Cerebellar nuclear complex (tissue), 1 donor: ENCODE measurements at places on chromosomes 1 and 21.

GRCh38 chr1:97050506-97050905 is 328.9 kb downstream of the PTBP2 start:
- no peak for DNase-seq

GRCh38 chr1:38463074-38463473 is 396.5 kb downstream of the RRAGC start:
- DNase-seq: no peak

DNA sequence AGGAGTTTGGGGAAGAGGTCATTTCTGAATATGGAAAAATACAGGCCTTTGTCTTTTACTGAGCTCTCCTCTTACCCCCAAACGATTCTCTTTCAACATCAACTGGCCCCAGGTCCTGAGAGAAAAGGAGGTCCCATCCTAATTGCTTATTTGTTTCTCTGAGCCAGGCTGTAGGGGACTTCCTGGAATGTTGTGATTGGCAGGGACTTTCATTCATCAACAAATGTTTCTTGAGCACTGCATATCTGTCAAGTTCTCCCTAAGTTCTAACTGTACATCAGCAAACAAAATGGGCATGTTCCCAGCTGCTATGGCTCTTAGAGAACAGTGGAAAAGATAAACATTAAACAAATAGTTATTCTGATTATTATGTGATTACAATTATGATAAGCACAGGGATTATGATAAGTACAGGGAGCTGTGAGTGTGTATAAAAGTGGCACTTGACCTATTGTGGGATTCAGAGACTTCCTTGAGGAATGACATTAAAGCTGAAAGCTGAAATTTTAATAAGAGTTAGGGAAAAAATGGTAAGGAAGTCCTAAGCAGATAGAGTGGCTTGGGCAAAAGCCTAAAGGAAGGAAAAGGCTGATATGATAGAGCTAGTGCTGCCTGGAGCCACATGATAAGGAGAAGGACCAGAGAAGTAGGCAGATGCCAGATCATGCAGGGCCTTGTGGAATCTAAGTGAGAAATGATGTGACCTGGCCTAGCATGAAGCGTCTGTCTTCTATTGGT is 11.6 kb downstream of the GPX7 start:
- no peak for DNase-seq

DNA sequence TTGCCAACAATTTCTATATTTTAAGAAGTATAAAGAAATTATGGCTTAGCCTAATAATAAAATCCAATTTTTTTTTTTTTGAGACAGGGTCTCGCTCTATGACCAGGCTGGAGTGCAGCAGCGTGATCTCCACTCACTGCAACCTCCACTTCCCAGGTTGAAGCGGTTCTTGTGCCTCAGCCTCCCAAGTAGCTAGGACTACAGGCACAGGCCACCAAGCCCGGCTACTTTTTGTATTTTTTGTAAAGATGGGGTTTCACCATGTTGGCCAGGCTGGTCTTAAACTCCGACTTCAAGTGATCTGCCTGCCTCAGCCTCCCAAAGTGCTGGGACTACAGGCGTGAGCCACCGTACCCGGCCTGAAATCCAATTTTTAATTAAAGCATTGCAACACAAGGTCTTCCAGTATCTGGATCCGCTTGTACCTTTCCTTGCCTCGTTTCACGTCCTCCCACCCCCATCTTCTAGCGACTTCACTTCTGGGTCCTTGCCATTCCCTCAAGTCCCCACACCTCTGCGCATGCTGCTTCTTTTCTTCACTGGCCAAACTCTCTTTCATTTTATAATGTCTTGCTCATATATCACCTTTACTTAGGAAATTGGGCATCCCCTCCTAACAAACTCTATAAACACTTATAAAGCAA is 2.3 kb downstream of the FUBP1 start:
- DNase-seq: no peak

GRCh38 chr1:1890506-1891348 is at the start of gene GNB1:
GNB1 (minus strand) TSS chr1:1891087; CDS start chr1:1825453, 65,634 bp downstream.
- peak; percentile 34 for DNase-seq

GRCh38 chr1:109783436-109783835 is 19.7 kb upstream of the EPS8L3 start:
- no peak for DNase-seq

GRCh38 chr1:176801514-176802020 is 338.6 kb downstream of the PAPPA2 start:
- no peak for DNase-seq

DNA sequence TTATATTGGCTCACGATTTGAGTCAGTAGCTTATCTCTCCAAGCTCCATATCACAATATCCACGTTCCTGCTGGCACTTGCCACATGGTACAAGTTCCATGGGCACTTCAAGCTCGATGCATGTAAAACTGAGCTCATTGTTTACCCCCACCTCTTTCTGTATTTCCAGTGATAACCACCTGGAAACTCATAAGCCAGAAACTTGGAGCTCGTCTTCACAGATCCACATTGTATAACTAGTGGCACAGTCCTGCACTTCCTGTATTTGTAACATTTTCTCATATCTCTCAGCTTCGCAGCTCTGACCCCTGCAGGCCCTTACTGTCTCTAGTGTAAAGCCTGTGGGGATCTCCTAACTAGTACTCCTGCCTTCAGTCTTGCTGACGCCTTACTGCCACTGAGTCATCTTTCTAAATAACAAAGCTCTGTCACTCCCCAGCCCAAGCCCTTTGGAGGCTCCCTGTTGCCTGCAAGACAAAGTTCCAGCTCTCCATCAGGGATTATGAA is 6.5 kb upstream of the C2CD4D start:
- DNase-seq: no peak

DNA sequence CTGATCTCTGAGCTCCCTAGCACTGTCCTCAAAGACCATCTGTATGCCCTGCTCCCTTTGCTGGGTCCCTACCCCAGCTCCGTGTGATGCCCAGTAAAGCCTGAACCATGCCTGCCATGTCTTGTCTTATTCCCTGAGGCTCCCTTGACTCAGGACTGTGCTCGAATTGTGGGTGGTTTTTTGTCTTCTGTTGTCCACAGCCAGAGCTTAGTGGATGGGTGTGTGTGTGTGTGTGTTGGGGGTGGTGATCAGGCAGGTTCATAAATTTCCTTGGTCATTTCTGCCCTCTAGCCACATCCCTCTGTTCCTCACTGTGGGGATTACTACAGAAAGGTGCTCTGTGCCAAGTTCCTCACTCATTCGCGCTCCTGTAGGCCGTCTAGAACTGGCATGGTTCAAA is 5.7 kb downstream of the GSTM5 start:
- DNase-seq: no peak

- DNase-seq: no peak
Observed at GRCh38 chr1:179591592-179592580, at the start of gene TDRD5. TDRD5 (plus strand) TSS chr1:179591832; CDS start chr1:179592616, 784 bp downstream.

- DNase-seq: no peak
Observed at GRCh38 chr1:157490467-157491165, 61.7 kb downstream of the FCRL5 start.

- DNase-seq: no peak
Observed at GRCh38 chr1:47662068-47662467, 224.2 kb downstream of the FOXD2 start.

- DNase-seq: no peak
Observed at GRCh38 chr1:7942214-7942921, 1.7 kb upstream of the TNFRSF9 start.

GRCh38 chr1:209103092-209103491 is 480.4 kb upstream of the CAMK1G start:
- no peak for DNase-seq

GRCh38 chr21:25970254-25970930 is 200.2 kb downstream of the APP start:
- no peak for DNase-seq

DNA sequence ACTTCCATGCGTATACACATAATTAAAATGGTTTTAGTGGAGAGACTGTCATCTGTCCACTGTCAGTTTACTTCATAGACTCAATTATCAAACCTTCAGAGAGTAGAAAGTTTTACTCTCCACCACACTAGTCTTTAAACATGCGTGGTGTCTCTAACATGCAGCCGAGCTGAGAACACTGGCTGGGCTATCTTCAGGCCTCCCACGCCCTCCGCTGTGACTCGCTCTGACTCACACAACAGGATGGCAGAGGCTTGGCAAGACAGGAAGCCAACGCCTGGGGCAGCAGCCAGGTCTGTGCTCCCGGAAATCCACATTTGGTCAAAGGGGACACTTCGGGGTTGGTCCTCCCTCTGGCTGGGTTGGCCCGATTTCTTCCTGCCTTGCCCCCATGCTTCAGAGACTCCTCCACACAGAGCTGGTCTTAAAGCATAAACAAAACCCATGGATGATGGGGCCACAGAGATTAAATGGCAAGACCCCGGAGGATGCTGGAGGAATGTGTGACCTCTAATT is 22.7 kb upstream of the IFNGR2 start:
- DNase-seq: no peak

GRCh38 chr1:210251680-210252490 is 19.3 kb downstream of the SERTAD4 start:
- no peak for DNase-seq

DNA sequence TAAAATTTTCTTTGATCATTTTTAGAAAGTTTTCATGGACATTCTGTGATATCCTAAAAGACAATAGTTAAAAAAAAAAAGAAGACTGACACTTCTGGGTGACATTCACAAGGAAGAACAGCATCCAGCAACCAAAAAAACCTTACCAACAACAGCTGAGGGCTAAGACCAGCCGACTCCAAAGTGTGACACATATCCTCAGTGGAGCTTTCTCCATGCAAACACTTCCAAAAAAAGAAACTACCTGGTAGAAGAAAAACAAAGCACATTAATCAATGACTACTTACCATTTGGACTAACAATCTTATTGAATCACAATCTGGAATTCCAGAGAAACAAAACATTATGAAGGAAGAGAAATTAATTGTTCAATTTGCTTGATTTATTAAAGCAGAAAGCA is 88.2 kb downstream of the IARS2 start:
- no peak for DNase-seq

DNA sequence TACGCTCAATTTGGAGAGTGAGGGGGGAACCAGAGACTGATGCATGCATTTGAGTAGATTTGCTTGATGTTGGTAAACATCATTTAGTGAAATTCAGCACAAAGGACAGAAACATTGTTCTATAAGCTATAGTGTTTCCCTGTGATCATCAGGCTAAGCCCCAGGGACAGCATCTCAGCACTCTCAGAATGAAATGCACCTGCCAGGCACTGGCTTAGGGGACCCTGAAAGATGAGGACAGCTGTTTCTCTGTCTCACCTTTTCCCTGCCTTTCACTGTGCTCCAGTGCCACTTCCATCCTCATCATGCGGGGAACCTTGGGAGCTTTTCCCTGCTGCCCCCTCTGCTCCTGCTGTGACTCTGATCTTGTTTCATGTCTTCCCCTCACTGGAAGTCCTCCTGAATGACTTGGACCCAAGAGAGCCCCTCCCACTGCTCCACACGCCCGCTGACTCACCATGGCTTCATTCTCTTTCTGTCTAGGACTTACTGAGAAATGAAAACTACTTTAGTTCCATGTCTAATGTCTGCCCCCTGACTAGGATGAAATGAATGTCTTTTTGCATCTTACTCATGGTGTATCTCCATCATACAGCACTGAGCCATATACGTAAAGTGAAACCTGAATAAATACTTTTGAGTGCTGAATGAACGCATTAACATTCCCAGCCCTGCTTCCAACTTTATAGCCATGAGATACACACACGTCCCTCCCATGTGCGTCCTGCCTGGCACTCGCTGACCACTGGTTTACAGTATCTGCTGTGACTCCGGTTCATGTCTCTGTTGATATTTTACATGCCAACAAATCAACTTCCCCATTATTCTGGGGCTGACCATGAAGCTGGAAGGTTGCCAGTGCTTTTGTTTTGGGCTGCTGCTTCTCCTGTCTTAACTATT is 182.0 kb downstream of the PCP4 start:
- no peak for DNase-seq

DNA sequence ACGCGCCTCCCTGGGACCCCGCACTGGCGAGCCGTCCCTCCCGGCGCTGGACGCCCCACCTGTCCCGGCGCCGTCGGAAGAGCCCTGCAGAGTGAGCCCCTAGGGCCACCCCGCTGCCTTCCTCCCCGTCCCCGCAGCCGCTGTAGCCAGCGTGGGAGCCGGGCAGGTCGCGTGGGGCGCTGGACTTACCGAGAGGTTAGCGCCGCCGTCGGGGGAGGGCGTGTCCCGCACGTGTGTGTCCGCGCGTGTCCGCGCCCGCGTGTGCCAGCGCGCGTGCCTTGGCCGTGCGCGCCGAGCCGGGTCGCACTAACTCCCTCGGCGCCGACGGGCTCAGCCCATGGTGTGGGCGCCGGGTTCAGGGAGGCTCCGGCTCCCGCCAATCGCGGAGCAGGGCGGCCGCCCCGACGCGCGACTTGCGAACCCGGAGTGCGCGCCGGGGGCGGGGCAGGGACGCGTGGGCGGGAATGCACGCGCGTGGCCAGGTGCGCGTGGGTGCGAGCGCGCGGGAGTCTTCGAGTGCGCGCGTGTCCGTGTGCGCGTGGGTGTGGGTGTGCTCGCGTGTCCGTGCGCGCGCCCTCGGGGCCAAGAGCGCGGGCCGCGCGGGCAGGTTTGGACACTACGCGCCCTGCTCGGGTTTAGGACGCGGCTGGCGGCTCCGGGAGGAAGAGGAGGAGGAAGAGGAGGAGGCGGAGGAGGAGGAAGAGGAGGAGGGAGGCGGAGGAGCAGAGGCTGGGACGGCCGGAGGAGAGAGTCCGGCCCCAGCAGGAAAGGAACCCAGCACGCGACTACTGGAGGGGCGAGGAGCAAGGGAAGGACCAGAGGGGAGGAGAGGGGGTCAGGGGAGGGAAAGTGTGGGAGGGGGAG is 145.2 kb upstream of the ETS2 start:
- DNase-seq: no peak

DNA sequence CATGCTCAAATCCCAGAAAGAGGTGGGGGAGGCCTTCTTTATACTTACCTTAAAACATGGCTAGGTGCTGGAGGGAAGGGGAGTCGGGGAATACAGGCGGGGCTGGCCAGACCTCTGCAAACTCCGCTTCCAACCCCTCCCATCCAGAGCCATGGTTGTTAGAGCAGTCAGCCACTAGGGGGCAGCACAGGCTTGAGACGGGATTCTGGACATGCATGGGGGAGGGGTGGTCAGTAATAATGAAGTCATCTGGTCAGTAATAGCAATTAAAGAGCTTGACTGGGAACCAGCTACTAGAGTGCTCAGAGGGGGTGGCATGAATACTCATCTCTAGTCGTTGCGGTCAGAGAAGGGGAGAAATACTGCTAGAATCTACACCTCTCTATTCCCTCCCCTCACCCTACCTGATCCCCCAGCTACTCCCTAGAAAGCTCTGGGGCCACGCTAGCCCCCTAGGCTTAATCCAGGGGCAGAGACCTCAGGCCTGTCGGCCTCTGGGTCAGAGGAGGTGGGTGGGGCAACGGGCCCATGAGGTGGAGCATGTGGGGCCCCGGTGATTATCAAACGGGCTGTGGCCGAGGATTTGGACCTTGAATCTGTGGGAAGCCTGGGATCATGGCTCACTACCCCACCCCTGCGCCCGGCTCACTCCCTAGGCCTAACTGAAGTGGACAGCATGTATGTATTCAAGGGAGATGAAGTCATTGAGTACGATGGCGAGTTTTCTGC is 2.9 kb downstream of the CASQ1 start:
- peak; percentile 89 for DNase-seq

- no peak for DNase-seq
Observed at GRCh38 chr1:57788313-57788712, 364.5 kb upstream of the DAB1 start.

GRCh38 chr1:76961181-76961819 is 94.0 kb downstream of the ST6GALNAC5 start:
- no peak for DNase-seq
